ENCODE measurements at places on chromosomes 13 and 19.

GRCh38 chr13:29956853-29957252 lies 106.4 kb upstream of the UBL3 start:
- DNase-seq = no peak

DNA sequence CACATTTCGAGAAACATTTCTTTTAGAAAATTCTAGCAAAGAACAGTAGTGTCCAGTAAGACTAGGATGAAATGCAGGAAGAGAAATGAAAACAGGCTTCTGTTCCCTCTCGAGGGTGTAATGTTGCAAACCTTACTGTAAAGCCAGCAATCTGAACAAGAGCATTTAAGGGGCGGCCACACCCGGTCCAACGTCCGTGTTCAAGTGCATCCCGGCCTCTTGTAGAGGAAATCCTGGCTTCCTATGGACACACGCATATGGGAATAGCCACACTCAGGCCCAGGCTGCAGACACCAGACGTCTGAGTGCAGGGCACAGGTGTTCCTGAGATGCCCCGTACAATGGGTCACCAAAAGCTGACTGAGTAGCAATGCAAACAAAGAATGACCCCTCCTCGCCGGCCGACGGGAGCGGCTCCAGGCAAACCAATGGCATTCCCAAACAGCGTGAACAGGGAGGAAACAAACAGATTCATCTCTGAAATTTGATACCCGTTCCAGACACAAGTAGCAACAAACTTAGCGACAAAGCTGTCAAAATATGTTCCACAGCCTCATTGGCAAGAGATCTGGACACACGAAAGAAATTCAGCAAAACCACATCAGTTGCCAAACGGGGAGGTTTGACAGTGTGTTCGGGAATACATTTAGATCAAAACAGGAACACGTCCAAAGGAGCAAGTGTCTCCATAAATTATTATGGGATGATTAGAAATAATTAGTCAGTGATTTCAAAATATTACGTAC lies 278.6 kb upstream of the TSHZ3 start:
- DNase-seq = peak; percentile 1

- DNase-seq = no peak
These were observed 20.4 kb upstream of the MAB21L1 start for GRCh38 chr13:35496761-35497386.

- no peak for DNase-seq
These were observed 5.3 kb upstream of the PRKCG start for GRCh38 chr19:53876651-53877224.

DNA sequence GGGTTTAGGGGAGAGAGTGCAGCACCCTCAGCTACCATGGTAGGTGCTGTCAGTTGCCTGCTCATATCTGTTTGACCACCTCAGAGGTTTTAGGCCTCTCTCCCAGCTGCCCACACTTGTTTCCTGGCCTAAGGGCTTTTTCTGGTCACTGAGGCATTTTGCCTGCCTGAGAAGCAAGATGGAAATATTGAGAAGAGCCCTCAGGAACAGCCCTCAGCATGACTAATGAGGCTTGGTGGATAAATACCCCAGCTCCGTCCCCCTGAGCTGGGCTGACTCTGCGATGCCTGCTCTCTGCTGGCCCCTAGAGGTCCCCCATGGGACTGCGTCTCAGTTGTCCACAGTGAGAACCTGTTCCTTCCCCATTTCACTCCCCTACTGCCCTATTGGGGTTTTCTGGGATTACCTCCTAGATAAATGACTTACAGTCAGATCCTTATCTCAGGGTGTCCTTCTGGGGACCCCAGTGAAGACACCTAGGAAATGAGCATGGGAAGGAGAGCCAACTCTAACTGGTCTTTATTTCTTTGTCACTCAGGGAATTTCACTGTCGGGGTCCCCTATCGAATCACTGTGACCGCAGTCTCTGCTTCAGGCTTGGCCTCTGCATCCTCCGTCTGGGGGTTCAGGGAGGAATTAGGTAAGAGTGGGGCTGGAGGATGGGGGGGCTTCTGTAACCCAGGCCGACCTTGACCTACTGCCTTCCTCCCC lies 13.3 kb downstream of the PALM3 start:
- peak; percentile 56 for DNase-seq

DNA sequence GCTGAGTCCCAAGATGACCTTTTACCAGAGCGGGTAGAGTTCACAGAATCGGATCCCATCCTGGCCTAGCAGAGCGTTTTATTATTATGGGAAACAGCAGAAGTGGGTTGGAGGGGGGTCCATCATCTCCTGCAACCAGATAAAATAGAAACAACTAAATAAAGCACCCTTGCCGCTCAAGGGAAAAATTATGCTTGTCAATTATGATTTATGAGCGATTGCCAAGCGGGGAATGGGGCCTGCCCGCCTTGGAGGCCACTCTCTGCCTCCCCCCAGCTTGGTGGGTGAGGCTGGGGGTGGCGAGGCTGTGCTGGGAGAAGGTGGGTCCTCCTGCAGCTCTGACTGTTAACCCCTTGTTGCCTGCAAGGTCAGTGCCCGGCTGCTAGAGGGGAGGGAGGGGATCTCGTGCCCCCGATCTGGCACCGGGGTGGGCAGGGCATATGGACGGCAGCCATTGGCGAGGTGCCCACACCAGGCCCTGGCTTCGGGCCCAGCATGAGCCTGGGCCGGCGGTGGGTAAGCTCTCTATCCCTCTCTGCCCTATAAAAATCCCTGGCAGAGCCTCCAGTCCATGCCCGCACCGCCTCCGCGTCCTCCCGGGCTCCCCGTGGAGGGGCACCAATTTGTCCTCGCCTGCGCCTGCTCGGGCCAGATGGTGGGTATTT lies 129.1 kb downstream of the URI1 start:
- no peak for DNase-seq

GRCh38 chr19:46714444-46715106 lies 2.3 kb downstream of the PRKD2 start:
- DNase-seq = no peak

- no peak for DNase-seq
These were observed 4.7 kb downstream of the CRLF1 start for GRCh38 chr19:18601875-18602274.

Measured in T47D (cell line).